ENCODE measurements at places on chromosomes 1 and 21.
A peak's percentile ranks its signal among the peaks of the same experiment; 100 is the strongest.

GRCh38 chr1:208145167-208145566, 99.0 kb downstream of the PLXNA2 start:
- DNase-seq = no peak

DNA sequence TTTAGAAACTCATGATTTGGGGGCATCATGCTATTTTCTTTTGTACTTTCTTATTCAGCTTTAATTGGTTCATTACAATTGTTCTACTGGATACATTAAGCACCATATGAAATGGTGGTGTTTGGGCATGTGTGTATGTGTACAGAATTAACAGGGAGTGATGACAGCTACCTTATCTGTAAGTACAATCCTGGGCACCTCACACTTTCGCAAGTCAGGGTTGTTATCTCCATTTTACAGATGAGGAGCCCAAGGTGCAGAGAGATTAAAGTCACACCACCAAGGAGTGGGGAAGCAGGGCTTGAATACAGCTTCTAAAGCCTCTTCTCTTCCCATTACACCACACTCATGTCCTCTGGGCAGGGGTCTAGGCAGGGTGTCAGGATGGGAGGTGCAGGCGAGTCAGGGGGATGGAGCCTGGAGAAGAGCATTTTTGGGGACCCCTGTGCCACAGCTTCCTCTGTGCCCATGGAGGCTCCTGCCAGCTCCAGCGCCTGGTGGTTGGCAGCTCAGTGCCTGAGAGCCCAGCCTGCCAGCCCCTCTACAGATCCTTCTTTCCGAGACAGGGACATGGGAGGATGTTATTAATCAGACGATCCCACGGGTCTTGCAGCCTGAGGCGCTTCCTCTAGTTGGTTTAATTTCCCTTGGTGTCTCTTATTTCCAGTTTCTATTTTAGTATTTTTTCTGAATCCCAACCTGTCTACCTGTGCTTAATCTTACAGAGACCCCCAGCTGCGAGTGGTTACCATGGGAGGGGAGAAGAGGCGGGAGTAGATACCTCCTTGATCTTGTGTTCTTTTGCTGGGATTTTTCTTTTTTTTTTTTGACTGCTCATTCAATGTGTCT, 126.2 kb upstream of the CD34 start:
- no peak for DNase-seq

DNA sequence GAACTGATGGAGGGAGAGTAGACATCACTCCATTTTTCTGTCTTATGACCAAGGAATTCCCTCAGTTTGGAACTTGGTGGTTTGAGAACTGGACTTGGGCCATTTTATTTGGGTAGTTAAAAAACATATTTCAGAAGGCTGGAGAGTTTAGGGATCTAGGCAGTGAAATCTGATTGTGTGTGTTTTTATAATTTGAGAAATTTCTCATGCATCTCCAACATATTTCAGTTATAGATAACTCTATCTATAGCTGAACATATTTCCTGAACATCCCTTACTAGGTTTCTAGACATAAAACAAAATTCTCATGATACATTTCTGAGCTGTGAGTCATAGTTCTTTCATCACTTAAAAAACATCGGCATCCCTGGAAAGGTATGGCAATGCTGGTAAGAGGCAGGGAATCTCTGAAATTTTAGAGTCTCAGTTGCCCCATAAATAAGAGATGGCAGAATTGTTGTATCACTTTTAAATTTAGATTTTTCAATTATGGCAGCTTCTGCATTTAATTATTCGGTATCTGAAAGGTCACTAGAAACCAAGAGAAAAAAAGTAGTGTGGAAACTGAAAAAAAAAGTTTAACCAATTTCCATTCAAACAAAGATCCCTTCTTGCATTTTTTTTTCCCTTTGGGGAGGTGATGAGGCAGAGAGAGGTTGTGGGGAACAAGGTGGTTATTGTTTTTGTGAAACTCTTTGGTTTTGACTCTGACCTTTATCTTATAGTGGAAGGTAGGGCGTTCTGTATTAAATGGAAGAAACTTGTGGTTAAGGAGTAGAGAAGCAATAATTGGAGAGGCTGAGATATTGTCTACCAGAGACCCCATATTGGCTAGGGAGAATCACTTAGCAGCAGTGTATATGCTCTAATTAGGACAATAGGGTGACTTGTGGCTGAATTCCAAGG, 102.9 kb downstream of the FASLG start:
- DNase-seq = no peak

DNA sequence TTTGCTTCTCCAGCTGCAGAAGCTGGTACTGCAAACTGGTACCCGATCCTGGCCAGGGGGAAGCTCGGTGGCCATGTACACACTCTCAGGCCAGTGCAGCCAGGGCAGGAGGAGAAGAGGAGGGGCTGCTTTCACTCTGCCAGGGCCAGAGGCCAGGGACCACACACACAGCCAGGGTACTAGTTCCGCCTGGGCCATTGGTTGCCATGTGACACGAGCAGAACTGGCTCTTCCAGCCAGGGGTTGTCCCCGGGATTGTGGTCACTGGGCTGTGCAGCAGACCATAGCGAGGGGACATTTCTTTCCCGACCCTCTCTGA, 3.7 kb upstream of the SHISAL2A start:
- peak; percentile 59 for DNase-seq

DNA sequence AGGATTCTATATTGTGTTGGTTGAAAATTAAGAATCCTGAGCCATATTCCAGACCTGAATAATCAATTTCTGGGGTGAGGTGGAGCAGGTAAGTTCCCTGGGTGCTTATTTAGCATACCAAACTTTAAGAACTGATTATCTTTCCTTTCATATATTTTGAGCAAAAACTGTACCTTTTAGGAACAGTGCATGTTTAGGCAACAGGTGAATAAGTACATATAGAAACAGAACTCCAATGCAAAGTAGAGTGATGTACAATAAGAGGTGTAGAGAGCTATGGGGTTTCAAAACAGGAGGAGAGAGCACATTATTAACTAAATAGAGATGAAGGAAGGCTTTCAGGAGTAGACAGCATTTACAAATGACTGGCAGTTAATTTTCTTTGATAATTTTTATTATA, 28.7 kb downstream of the TMED5 start:
- DNase-seq = no peak

GRCh38 chr1:154353460-154353904, 28.2 kb downstream of the ATP8B2 start:
- peak; percentile 26 for DNase-seq

DNA sequence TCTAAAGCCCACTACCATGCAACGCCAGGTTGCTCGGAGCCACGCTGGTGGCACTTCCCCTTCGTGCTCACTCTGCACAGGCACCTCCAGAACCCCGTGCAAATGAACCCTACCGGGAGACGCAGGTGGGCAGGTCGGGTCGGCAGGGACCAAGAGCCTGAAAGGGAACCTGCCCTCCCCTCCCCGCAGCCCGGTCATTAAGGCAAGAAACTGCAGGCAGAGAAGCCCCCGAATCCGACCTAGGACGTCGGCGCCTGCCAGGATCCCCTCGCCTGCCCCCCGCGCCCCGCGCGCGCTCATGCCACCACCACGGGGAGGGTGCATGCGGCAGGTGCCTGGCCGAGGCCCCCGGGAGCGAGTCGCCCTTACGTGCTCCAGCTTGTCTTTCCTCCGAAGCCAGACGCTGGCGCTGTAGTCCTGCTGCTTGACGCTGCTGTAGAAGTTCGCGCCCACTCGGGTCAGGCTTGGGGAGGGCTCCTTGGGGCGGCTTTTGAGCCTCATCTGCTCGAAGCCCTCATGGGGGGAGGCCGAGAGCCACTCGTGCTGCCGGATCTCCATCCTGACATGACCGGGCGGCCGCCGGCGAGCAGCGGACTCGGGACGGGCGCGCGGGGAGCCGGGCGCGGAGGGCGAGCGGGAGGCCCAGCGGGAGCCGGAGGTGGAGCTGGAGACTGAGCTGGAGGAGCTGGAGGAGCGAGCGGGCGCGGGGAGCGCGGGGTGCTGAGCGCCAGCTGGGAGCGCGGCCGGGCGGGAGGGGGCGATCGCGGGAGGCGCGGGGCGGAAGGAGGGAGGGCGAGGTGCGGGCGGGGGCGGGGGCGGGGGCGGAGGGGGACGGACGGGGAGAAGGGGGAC, 552 bp downstream of the PLD5 start:
- DNase-seq = peak; percentile 67

DNA sequence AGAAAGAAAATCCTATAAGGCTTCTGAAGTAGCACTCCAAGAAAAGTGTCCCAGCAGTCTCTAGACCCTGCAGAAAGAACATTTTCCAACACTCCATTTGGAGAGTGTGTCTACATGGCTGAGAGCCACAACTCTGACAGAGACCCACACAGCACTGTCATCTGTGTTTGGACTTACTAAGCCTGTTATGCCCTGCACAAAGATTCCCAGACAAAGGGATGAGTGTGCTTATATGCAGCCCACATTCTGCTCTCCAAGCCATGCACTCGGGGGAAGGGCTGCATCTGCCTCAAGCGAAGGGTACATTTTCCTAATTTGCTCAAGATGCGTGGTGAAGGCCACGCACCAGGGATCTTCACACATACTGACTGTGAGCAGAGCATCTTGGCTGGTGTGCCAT, 24.4 kb upstream of the SLAMF6 start:
- DNase-seq = no peak
